Activated CD8-positive, alpha-beta T cell treated with anti-CD3 and anti-CD28 coated beads, Interleukin-2, amount 10 ng/mL, durations not matched to agents 7 days and 5 days (primary cell): ENCODE measurements at places on chromosomes 2 and 18.

- no peak for DNase-seq
Observed at GRCh38 chr2:165452327-165452726, 17.2 kb upstream of the CSRNP3 start.

DNA sequence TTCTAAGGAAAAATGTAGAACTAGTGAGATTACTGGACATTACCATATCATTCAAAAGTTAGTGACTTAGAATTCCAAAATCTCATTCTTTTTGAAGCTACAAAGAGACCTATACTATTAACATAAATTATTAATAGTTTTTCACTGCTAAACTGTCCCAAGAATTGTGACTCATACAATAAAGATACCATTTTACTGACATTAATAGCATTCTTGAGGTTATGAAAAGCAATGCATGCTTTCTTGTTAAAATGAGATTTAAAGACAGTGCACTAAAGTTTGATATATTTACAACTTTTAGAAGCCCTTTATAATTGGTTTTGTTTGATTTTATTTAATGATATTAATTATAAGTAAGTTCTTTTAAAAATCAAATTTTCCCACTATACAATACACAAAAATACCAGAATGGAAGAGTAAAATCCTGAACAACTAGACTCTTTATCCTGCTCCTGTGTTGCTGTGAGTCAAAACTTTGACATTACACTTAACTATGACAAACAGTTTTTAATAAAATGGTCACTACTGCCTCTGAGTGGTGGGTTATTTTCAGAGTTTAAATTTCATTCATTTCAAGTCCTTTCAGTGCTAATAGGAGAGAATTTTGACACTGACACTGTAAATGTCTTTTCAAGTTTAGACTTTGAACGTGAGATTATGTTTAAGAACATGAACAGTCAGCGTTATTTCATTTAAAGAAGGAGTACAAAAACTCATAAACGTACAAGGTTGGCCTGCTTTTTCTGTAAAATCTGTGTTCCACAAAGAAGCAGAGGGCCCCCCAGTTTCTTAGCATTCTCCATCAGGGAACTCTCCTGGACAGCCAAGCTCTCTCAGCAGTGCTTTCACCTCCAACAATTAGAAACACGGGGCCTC lies 54.5 kb downstream of the FAM124B start:
- no peak for DNase-seq

DNA sequence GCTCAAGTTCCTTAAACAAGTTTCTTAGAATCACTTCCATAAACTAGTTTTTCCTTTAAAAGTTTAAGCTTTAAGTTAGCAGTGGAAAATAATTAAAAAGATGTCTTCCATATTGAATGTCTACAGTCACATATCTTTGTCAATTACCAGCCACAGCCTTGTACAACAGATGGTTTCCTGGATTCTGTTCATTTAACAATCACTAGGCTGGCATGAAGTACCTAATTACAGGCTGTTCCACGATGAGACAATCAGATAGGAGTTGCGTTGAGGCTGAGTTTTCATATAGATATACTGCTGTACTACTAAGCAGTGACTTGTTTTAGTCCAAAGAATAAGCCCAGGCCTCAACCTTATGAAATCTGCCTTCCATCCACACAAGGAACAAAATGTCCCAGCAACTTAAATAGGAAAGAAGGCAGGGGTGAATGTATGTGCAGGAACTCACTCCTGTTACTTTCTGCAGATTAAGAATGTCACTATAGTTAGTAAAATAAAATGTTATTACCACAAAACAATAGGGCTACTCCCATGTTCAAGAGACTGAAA lies 131.0 kb downstream of the ZAP70 start:
- DNase-seq = no peak

DNA sequence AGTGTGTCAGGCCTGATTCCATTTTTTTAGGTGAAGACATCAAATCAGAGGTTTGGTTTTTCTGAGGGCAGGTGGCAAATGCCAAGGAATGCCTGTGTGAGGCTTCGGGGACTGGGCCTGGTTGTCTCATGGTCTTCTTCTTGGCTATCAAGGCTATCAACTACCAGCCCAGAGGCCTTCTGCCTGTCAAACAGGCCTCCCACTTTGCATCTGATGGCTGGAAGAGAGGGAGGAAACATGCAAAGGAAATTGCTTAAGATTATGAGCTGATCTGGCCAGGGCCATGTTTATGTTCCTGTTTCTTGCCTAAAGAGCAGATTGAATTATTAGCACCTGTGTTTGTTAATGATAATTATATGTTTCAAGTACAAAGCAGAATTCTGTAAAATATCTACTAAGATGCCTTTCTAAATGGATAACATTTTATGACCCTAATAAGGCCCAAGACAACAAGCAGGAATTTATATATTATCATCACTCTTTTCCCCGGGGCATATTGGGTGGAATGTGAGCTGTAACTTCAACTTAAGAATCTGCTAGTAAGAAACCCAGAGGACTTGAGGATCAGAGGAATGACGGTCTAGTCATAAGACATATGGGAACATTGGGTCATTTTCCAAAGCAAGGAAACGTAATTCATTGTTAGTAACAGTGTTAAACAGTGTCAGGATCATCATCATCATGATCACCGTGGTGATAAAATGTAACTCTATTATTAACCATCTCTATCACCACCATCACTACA lies 123.2 kb downstream of the LYPD6B start:
- no peak for DNase-seq

- no peak for DNase-seq
Observed at GRCh38 chr18:46276748-46277147, 172.6 kb downstream of the HAUS1 start.

- DNase-seq = no peak
Observed at GRCh38 chr2:164430166-164430783, 191.0 kb downstream of the GRB14 start.

DNA sequence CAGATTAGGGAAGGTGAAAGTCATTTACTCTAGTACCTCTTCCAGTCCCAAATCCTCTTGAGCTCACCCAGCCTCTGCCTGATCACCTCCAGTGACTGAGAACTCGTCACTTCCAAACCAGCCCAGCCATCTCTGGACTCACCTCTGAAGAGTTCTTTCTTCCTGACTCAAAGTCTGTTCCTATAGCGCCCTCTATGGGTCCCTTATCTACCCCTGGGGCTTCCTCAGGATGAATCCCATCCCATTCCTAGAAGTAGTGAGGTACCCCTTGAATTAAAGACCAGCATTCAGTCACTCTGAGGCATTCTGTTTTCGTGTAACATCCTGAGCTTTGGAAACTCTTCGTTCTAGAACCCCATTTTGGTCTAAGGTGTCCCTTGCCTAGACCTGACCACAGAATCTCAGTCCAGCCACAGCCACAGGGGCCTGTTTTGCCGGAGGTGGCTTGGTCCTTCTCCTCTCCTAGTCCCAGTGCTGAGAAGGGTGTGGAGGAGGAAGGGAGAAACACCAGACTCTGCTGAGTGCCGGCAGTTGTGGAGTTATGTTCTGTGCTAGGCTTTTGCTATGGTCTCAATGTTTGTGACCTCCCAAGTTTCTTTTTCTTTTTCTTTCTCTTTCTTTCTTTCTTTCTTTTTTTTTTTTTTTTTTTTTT lies 32.7 kb downstream of the SIX3 start:
- DNase-seq = no peak

GRCh38 chr2:45943219-45944044 lies 292.0 kb downstream of the PRKCE start:
- no peak for DNase-seq

DNA sequence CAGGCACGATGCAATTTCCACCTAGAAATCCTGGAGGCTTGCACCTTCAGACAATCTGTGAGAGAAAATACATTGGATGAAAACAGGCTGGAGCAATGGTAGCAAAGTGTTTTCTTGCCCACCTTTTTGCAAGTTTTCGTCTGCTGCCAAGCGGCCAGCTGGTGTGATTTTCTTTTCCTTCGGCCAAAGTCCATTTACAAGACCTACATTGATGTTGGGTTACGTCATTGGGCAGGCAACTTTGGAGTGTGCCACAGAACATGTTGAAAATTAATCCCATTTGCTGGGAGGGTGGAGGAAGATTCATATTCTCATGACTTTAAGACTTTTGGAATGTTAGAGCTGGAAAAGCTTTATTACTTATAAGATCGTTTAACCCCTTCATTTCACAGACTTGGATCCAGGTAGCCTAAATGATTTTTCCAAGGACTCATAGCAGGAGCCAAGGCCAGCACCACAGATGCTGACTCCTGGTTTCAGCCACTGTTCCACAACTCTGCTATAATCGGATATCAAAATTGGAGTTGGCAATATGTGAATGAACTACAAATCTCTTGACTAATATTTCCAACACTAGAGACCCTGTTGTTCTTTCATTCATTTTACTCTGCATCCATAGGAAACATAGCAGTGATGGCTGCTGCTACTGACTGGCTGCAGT lies 352.1 kb downstream of the RND3 start:
- no peak for DNase-seq
